Karpas-422 (cell line): ENCODE measurements at places on chromosomes 3 and 15. TPM values are rescaled to one million over a fixed set of nuclear protein-coding genes. Genes with fewer than 3 reads are reported as not detected.

MESP1 gene
- 0.14 TPM in 1 of 2 replicates, not detected in the other for total RNA-seq

SLC51A gene
- not detected in 2 replicates for total RNA-seq

SLC22A13 gene
- 0.90 and 3.3 TPM in 2 replicates for total RNA-seq

CCDC9B gene
- total RNA-seq, result 1.2 and 3.1 TPM in 2 replicates

SKOR1 gene
- 0.43 and 0.45 TPM in 2 replicates for total RNA-seq

CP gene
- total RNA-seq, result not detected in 2 replicates

KBTBD13 gene
- total RNA-seq, result not detected in 2 replicates

HRH1 gene
- 6.2 and 9.6 TPM in 2 replicates for total RNA-seq

AP3B2 gene
- 3.0 TPM in 1 of 2 replicates, not detected in the other for total RNA-seq

PLXNB1 gene
- 34.0 and 48.3 TPM in 2 replicates for total RNA-seq

FBXW12 gene
- not detected in 2 replicates for total RNA-seq

GOLGA8K gene
- not detected in 2 replicates for total RNA-seq

CTXN2 gene
- total RNA-seq, result not detected in 2 replicates

SLC30A4 gene
- total RNA-seq, result not detected in 2 replicates

AADACL2 gene
- total RNA-seq, result not detected in 2 replicates

FAM43A gene
- total RNA-seq, result 80.7 and 147 TPM in 2 replicates

CDC25A gene
- 12.9 and 17.1 TPM in 2 replicates for total RNA-seq

TMIE gene
- total RNA-seq, result not detected in 2 replicates

ARL14 gene
- not detected in 2 replicates for total RNA-seq

GATM gene
- total RNA-seq, result 13.7 and 29.0 TPM in 2 replicates

TLR9 gene
- 7.4 and 26.5 TPM in 2 replicates for total RNA-seq

IMPG2 gene
- total RNA-seq, result 0.32 and 0.45 TPM in 2 replicates

MEIS2 gene
- 55.7 and 68.2 TPM in 2 replicates for total RNA-seq

NR2E3 gene
- total RNA-seq, result not detected in 2 replicates

ZMYND10 gene
- total RNA-seq, result 1.3 and 1.4 TPM in 2 replicates

AHSG gene
- total RNA-seq, result not detected in 2 replicates

PPP1R14D gene
- not detected in 2 replicates for total RNA-seq

DPPA2 gene
- not detected in 2 replicates for total RNA-seq

ISLR2 gene
- not detected in 2 replicates for total RNA-seq

ARMC8 gene
- 22.0 and 64.0 TPM in 2 replicates for total RNA-seq

B3GALNT1 gene
- 5.7 and 6.4 TPM in 2 replicates for total RNA-seq

RLBP1 gene
- total RNA-seq, result not detected in 2 replicates

MME gene
- 174 and 196 TPM in 2 replicates for total RNA-seq

ITGA11 gene
- total RNA-seq, result not detected in 2 replicates

C3orf70 gene
- total RNA-seq, result not detected in 2 replicates

HES1 gene
- total RNA-seq, result 17.4 and 20.2 TPM in 2 replicates

PDCD7 gene
- 20.5 and 23.4 TPM in 2 replicates for total RNA-seq

DLEC1 gene
- not detected in 2 replicates for total RNA-seq

IGF1R gene
- 0.56 and 5.4 TPM in 2 replicates for total RNA-seq

MBNL1 gene
- 172 and 265 TPM in 2 replicates for total RNA-seq

GP9 gene
- not detected in 2 replicates for total RNA-seq

PAK6 gene
- 0.45 and 0.69 TPM in 2 replicates for total RNA-seq

SEMA6D gene
- not detected in 2 replicates for total RNA-seq

COMMD4 gene
- 43.6 and 108 TPM in 2 replicates for total RNA-seq

CHD2 gene
- 22.1 and 37.3 TPM in 2 replicates for total RNA-seq
